ENCODE measurements at places on chromosomes 11 and 22.

- no peak for DNase-seq
Measured at GRCh38 chr22:50315289-50316113, 8.1 kb upstream of the PLXNB2 start.

DNA sequence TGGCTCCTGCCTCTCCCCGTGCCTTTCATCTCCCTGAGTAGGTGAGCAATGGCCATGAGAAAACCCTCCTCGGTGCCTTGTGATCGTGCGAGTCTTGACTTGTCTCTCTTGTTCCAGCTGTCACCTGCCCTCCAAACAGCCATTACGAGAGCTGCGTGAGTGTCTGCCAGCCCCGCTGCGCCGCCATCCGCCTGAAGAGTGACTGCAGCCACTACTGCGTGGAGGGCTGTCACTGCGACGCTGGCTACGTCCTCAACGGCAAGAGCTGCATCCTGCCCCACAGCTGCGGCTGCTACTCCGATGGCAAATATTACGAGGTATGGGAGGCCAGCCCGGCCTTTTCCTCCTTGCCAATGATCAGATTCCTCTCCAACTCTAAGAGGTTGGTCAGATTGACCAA, 51.7 kb downstream of the TECTA start:
- DNase-seq: no peak

DNA sequence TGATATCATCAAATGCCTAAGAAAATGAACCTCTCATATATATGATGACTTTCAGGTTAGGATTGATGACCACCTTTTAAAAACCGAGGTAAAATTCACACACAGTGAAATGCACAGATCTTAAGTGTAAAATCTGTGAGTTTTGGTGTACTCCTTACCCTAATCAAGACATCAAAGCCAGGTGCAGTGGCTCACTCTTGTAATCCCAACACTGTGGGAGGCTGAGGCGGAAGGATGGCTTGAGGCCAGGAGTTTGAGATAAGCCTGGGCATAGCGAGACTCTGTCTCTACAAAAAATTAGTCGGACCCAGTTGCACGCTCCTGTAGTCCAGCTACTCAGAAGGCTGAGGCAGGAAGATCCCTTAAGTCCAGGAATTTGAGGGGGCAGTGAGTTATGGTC, 140.4 kb downstream of the UVRAG start:
- DNase-seq: no peak

GRCh38 chr11:70066136-70066520, 12.0 kb upstream of the ANO1 start:
- DNase-seq: no peak

DNA sequence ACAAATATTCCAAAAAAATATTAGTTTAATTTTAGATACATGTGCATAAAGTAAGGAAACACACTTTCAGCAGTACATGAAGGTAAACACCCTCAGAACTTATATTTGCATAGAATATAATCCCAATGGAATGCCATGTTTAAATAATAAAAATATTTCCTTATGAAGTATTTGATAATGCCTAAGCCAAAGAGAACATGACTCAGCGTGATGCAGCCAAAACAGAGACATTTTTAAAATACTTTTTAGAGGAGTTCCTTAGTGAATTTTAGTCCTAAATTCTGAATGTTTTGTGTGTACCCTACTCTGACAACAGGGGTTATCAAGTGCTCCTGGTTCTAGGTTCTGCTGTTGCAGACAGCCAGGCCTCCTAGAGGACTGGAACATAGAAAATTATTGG, 39.1 kb upstream of the POU2AF2 start:
- DNase-seq: no peak
